CD8-positive, alpha-beta T cell (primary cell): ENCODE measurements at places on chromosomes 16 and 17.

GRCh38 chr17:27746881-27747280 is 53.4 kb downstream of the NOS2 start:
- no peak for DNase-seq

GRCh38 chr16:80007231-80007630 is 406.7 kb upstream of the MAF start:
- no peak for DNase-seq

DNA sequence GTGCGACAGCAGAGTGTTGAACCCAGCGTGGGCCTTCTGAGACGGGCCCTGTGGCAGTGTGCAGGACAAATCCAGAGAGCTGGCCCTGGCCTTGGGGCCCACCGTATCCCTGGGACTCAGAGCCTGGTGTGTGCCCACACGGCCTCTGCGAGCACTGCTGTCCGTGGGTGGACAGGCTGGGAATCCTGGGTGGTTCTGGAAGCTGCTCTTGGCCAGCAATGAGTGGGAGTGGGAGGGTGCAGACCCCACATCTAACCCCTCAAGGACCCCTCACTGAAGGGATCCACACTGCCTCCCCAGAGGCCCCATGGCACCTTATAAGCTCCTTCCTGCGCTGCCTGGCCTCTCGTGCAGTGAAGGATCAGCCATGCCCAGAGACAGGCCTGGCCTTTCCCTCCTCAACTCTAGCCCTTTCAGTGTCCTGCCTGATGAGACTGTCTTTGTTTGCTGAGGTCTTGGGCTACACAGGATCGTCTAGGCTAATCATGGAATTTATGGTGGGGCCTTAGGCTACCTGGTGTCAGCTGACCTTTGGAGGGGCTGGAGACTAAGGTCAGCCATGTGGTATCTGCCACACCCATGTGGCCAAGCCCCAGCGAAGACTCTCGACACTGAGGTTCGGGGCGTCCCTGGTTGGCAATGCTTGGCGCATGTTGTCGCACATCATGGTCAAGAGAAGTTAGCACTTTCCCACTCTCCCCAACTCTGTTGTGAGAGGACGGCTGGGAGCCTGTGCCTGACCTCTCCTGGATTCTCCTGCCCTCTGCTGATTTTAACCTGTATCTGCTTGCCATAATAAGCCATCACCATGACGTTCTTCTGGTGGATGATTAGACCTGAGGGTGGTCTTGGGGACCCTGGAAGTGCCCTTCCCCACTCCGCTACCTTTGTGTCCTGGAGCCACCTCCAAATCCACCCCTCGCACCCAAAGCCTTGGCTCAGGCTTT is 16.4 kb upstream of the GINS2 start:
- no peak for DNase-seq

DNA sequence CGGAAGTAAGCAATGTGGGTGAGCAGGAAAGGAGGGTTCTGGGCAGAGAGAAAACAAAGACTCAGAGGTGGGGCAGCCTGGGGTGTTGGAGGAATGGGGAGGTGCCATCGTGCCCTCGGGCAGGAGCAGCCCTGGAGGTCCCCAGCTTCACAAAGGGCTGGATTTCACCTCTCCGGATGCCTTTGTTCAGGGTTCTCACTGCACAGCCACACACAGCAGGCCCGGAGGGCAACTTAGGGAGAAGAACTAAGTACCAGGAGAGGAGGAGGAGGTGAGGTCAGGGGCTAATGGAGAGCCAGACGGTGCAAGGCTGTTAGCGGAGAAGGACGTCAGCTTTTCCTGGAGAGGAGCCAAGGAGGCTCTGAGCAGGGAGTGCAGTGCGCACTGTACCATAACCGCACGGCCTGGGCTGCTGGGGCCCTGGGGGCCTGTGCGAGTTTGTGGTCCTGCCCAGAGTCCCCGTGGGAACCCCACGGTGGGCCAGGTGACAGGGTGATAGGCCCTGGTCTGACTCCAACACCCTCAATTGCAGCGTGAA is 9.3 kb downstream of the ARRB2 start:
- DNase-seq = no peak

GRCh38 chr17:48589831-48590606 is at the start of gene HOXB3:
Gene HOXB3 (minus strand): TSS chr17:48590241. CDS start chr17:48552474, 37,767 bp downstream.
- no peak for DNase-seq

DNA sequence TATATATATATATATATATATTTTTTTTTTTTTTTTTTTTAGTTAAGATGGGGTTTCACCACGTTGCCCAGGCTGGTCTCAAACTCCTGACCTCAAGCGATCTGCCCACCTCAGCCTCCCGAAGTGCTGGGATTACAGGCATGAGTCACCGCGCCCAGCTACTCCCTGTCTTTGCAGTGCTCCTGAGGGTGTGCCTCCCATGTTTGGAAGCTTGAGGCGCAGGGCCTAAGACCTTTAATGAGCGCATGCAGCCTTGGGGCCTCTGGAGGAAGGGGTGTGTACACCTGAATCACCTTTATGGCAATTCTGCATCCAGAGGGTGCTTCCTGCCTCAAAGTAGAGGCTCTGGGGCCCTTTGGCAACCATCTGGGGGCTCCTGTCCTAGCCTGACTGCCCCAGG is 219.4 kb upstream of the CIBAR2 start:
- DNase-seq = no peak

DNA sequence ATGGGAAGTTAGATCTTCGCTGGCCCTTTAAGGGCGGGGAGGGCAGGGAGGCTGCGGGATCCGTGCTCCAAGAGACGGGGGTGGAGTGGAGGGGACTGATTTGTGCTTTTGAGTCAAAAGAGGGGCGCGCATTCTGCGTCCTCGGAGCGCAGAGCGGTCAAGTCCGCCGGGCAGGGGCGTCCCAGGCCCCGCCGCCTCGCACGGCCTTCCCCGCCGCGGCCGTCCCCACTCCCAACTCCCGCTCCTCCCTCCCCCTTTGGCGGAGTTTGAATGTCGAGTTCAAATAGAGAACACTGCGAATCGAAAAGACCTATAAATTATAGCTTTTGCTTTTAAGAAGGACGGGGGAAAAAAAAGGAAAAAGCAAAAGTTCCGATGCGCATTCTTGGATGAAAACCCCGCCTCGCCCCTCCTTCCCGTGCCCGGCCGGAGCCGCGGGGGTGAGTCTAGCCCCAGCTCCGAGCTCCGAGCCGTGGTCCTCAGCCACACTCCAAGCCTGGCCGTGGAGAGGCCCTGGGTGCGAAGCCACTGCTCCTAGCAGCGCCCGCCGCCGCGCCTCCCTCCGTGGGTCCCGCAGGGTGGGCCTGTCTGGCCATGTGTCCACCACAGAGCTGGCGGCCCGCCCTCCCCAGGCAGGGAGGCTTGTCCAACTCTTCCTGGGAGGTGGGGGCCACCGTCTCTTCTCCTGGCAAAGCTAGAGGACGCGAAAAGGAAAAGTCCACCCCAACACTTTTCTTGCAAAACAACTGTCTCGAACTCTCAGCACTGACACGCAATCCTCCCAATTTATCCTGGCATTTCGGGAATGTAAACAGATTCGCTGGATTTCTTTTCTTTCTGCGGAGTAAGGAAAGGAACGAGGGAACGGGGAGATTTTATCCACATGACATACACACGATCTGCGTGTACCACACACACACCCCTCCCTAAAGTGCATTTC is 3.6 kb downstream of the CBX8 start:
- no peak for DNase-seq

DNA sequence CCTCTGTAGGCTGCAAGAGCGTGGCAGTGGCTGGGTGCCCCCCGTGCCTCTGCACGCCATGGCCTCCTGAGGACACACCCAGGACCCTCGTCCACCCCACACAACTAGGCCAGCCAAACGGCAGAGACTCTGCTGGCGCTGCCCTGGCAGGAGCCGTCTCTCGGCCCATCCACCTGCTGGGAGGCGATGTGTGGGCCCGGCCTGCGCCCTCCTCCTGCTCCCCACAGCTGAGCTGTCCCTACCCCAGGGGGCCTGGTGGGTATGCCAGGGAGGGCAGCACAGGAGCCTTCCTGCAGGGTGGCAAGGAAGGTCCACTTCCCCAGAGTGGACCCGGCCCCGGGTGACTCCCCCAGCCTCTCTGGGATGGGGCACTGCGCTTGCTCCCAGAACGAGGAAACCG is 7.0 kb downstream of the RNF166 start:
- DNase-seq = no peak

DNA sequence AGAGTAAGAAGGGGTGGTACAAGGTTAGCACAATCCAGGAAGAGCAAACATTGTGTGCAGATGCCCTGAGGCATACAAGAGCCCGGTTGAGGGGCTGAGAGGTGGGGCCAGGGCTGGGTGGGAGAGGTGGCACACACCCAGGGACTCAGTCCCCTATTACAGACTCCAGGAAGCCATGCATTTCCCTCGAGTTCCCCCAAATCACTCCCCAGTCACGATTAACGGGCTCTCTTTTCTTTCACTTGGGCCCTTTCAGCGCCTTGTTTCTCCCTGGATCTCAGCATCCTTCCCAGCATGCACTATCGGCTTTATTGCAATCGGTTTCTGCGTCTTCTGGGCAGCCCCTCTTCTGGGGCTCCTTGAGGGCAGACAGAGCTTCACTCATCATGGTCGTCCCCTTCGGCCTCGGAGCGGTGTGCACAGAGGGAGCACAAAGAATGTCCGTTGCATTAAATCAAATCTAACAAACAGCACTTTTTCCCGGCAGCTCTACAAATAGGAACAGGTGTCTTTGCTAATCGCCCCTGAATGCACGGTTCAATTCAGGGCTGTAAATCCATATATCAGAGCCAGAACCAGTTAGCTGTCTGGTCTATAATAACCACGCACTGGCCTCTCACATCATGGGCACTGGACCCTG is 184.6 kb upstream of the HSBP1 start:
- no peak for DNase-seq

- no peak for DNase-seq
These were observed 20.8 kb downstream of the GOSR2 start for GRCh38 chr17:46943501-46944393.

- DNase-seq = no peak
These were observed 111.9 kb downstream of the CNTNAP4 start for GRCh38 chr16:76389126-76389525.

GRCh38 chr16:61659936-61660335 is 376.3 kb downstream of the CDH8 start:
- no peak for DNase-seq

- DNase-seq = no peak
These were observed 460 bp upstream of the HSBP1 start for GRCh38 chr16:83807327-83807709.

- DNase-seq = no peak
These were observed 164.3 kb downstream of the ANKFN1 start for GRCh38 chr17:56317351-56318208.

- DNase-seq = no peak
These were observed 293.2 kb downstream of the SOX9 start for GRCh38 chr17:72414032-72414396.

DNA sequence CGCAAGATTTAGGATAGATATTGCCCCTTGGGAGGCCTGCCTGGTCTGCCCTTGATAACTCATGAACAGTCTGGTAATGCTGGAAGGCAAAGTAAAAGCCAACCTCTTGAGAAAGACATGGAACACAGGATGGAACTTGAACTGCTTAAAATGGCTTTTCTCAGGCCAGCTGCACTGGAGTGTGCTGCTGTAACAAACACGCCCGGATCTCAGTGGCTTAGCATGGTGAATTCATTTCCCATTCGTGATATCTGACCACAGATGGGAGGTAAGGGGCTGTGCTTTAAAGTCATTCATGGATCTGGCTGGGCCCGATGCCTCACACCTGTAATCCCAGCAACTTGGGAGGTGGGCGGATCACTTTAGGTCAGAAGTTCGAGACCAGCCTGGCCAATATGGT is 113.2 kb downstream of the WWOX start:
- no peak for DNase-seq

DNA sequence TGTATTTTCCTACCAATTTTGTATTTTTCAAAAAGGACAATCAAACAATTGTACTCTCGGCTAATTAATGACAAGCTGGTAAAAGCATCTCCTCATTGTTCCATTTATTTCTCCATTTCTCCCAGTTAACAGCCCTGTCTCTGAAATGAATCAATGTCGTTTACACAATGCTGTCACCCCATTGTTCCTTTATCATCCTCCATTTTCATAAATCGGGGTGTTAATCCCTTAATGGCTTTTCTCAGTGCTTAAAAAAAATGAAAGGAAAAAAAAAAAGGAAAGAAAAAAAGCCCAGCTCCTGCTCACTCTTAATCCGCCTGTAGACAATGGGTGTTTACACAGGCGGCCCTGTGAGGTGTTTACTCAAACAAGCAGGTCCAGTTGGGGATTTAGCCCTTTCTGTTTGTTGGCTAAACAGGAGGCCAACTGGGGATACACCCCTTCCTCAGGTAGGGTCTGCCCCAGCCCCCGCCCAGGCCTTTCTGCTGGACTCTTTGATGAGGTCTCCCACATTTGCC is 86.8 kb upstream of the SALL1 start:
- no peak for DNase-seq

GRCh38 chr16:28555561-28555960 is 1.8 kb downstream of the SGF29 start:
- DNase-seq = no peak

DNA sequence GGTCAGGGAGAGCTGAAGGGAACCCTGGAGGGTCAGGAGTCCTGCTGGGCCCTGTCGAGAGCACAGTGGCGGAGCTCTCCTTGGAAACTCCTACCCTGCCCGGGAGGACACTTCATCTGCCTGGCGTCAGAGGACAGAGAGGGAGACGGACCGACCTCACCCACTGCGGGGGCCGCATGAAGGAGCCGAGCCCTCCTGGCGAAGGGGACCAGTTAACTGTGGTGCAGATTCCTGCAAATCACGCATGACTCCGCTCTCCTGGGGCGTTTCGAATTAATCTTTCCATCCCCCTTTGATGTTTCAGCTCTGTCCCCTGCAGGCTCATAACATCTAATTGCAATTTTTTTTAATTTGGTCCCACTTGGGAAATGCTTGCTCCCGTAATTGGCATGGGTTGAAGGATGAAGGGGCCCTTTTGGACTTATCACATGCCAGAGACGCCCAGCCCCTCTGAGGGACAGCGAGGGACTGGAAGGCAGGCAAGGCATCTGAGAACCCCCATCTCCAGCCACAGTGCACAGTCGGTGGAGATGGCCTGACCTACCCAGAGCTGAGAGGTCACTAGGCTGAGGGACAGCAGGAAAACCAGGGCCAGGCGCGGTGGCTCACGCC is 26.5 kb downstream of the RPH3AL start:
- DNase-seq = no peak

DNA sequence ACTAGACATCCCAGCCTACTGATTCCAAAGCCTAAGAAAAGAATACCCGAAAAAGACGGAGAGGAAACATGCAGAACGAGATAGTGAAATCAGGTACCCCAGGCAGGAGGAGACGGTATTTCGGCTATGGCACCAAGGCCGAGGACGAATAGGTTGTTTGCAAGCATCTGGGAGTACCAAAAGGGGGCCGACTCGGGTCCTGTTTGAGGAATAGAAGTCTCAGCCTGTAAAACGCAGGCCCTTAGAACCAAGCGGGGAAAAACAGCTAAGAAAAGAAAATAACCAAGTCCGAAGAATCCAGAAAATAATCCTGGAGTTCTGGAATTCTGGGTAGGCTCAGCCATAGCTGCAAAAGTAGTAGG is 537 bp downstream of the SLC35B1 start:
- peak; percentile 49 for DNase-seq
